ENCODE measurements at places on chromosomes 4 and X. TPM values are rescaled to one million over a fixed set of nuclear protein-coding genes. Genes with fewer than 3 reads are reported as not detected.

RCHY1 gene
- total RNA-seq, result 35.9 TPM

DNA sequence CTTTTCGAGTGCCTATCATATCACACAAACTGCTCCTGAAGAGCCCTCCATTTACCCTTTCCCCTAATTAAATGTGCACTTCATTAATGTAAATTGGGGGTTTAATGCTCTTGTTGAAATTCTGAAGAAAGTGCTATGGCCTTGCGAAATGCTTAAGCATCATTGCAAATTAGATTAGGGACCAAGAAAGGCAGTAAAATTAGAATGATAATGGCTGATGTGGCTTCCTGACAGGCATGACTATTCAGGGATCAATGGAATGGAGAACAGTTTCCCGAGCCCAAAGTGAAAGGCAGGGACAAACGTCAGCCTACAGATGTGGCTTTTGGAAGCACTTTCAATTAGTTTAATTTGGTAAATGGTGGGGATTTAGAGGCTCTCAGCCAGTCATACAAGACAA lies 120.1 kb downstream of the NKX6-1 start:
- DNase-seq, result no peak
- H3K27me3 ChIP-seq, result no peaks in the 10 kb centered on the region
- H3K4me1 ChIP-seq, result no peaks in the 10 kb centered on the region
- no peaks in the 10 kb centered on the region for H3K36me3 ChIP-seq

GRCh38 chr4:128322311-128322710 lies 34.7 kb upstream of the PGRMC2 start:
- no peaks in the 10 kb centered on the region for H3K36me3 ChIP-seq
- no peak overlapping the region for H3K27ac ChIP-seq
- H3K4me1 ChIP-seq, result no peaks in the 10 kb centered on the region
- H3K27me3 ChIP-seq, result no peaks in the 10 kb centered on the region
- H3K4me3 ChIP-seq, result no peak overlapping the region
- DNase-seq, result no peak

- no peak for DNase-seq
- H3K4me1 ChIP-seq, result no peaks in the 10 kb centered on the region
- H3K4me3 ChIP-seq, result no peak overlapping the region
These were observed 43.7 kb downstream of the LDOC1 start for GRCh38 chrX:141133272-141133671.

Data from lung (tissue), 17 donors.